ENCODE measurements at places on chromosomes 4 and X. TPM values are rescaled to one million over a fixed set of nuclear protein-coding genes. Genes with fewer than 3 reads are reported as not detected.

The NELFA gene
- total RNA-seq, result 29.9 TPM

The CCSER1 gene
- total RNA-seq, result 7.1 TPM

The CTAG2 gene
- total RNA-seq, result not detected

The LINC00632 gene
- total RNA-seq, result not detected

The ZNF185 gene
- total RNA-seq, result 24.3 TPM

The ASB12 gene
- not detected for total RNA-seq

The SLC16A2 gene
- 0.76 TPM for total RNA-seq

The AFM gene
- total RNA-seq, result not detected

The CXCL3 gene
- total RNA-seq, result 153 TPM

The ATP1B4 gene
- total RNA-seq, result not detected

The AVPR2 gene
- not detected for total RNA-seq

The GAK gene
- 94.1 TPM for total RNA-seq

The MAGEA12 gene
- not detected for total RNA-seq

The NEIL3 gene
- total RNA-seq, result 10.6 TPM

The CLTRN gene
- total RNA-seq, result 61.4 TPM

The IL21 gene
- total RNA-seq, result not detected

The TMPRSS11D gene
- total RNA-seq, result not detected

The ZFP42 gene
- total RNA-seq, result not detected

The PNCK gene
- total RNA-seq, result 1.1 TPM

The ADH4 gene
- not detected for total RNA-seq

The OTC gene
- not detected for total RNA-seq

The RIPPLY1 gene
- total RNA-seq, result 0.31 TPM

The KLHL13 gene
- 0.95 TPM for total RNA-seq

The RPS6KA6 gene
- total RNA-seq, result 3.8 TPM

The DNAAF6 gene
- total RNA-seq, result not detected

The XAGE2 gene
- not detected for total RNA-seq

The TMEM47 gene
- 99.6 TPM for total RNA-seq

The ARHGAP36 gene
- not detected for total RNA-seq

The CENPI gene
- total RNA-seq, result 26.1 TPM

The SFRP2 gene
- not detected for total RNA-seq

The FOXP3 gene
- not detected for total RNA-seq

The DUX4 gene
- not detected for total RNA-seq

The AKAP4 gene
- total RNA-seq, result not detected

The NPNT gene
- 90.1 TPM for total RNA-seq

The FAM184B gene
- 0.09 TPM for total RNA-seq

The ERCC6L gene
- total RNA-seq, result 11.0 TPM

The TCP11X2 gene
- total RNA-seq, result not detected

The C4orf50 gene
- total RNA-seq, result not detected

The ADGRG2 gene
- total RNA-seq, result 0.09 TPM

The XK gene
- 11.3 TPM for total RNA-seq

The DCX gene
- not detected for total RNA-seq

The SSX2 gene
- not detected for total RNA-seq
